ENCODE measurements at places on chromosomes 1 and 21.

DNA sequence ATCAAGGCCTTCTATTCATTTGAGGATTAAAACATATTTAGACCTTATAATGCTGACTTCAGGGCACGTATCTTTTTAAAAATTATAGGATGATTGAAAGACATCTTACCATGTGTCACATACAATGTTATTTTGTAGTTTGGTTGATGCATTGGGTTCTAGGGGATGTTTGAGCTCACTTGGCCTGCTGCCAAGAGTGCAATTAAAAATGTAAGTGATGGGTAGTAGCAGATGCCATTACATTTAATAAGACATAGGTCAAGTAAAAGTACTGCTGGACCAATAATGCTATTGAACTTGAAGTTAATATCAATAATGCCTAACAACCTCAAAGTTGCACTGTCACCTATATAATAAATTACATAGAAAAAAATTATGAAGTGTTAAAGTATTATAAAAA is 616.5 kb upstream of the RGS18 start:
- no peak for DNase-seq

GRCh38 chr1:2308844-2309243 is 80.7 kb downstream of the SKI start:
- DNase-seq, result no peak

DNA sequence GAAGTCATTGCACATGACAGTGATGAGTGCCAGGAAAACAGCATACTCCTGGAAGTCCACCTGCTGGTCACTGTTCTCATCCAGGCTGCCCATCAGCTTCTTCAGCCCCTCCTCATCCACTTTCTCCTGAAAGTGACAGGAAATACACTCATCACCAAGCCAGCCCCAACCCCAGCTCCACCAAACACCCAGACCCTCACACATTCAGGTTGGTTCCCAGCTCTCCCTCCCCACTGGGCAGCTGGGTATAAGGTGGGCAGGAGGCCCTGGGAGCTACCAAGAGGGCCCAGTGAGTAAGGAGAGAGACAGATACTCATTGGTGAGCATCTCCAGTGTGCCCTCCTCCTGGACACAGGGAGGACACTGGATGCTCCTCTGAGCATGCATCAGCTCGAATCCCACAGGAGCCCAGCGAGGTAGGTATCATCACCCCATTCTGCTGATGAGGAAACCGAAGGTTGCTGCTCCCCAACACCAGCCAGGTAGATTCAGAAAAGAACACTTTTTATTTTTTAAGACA is 4.1 kb downstream of the S100A2 start:
- no peak for DNase-seq

DNA sequence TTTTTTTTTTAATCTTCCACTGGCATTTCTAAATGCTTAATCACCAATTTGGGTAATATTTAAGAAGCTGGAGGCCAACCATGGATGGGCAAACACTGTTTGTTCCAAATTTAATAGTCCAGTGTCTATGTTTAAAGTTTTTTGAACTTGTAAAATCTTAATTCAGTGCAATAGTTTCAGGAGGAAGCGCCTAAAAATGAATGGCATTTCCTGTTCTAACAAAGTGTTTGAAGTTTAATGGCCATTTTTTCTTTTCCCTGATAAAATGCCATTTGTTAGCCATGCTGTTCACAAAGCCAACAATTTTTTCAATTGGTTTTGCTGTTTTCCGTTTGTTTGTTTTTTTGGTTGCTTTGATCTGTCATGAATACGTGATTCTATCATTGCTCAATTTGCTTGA is 552.1 kb downstream of the LMO4 start:
- no peak for DNase-seq

DNA sequence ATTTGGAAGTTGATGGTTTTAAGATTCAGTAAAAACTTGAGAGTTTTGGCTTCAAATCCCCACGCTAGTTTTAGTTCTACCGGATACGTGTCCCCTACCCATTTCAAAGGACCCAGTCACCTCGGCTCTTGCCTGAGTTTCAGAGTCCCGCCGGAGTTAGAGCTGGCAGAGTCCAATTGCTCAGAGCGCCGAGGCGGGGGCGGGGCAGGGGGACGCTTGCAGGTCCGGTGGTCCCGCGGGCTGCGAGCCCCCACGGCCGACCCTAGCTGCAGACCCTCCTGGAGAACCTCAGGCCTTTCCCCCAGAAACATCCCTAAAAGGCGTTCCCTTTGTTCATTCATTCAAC is 765 bp upstream of the VPS45 start:
- DNase-seq, result no peak

All from keratinocyte (primary cell).